ENCODE measurements at places on chromosomes 7 and 10.

- DNase-seq, result no peak
Measured at GRCh38 chr10:104707602-104708459, 66.7 kb downstream of the SORCS3 start.

- DNase-seq, result no peak
Measured at GRCh38 chr10:4285121-4285520, 500.1 kb upstream of the KLF6 start.

GRCh38 chr10:68224810-68225209, 7.1 kb downstream of the ATOH7 start:
- DNase-seq, result no peak

DNA sequence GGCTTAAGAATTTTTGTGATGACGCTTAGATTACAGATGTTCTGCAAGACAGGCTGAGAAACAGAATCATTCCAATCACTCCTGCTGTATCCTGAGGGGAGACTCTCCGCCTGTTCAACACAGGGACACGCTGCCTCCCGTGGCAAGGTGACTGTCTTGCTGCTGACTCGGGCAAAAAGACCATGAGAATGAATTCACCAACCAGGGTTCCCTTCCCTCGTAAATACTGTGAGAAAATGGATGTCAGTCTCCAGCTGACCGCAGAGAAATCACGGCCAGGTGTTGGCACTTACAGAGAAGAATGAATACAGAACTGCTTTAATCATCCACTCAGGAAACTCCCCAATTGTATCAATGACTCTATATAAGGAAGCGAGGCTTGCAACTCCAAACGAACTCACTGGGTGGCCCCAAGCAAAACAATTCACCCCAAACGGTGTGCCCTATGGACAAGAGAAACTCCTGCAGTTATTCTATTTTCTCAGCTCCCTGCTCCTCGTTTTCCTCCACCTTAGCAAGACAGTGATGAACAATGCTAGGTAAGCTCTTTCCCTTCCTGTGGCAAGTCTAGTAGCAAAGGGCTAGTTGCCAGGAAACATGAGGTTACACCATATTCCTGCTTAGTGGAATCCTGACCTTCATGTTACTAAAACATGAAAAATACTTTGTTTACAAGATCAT, 22.8 kb downstream of the GNA12 start:
- no peak for DNase-seq

- no peak for DNase-seq
Measured at GRCh38 chr10:72277996-72278667, 4.4 kb downstream of the DDIT4 start.

DNA sequence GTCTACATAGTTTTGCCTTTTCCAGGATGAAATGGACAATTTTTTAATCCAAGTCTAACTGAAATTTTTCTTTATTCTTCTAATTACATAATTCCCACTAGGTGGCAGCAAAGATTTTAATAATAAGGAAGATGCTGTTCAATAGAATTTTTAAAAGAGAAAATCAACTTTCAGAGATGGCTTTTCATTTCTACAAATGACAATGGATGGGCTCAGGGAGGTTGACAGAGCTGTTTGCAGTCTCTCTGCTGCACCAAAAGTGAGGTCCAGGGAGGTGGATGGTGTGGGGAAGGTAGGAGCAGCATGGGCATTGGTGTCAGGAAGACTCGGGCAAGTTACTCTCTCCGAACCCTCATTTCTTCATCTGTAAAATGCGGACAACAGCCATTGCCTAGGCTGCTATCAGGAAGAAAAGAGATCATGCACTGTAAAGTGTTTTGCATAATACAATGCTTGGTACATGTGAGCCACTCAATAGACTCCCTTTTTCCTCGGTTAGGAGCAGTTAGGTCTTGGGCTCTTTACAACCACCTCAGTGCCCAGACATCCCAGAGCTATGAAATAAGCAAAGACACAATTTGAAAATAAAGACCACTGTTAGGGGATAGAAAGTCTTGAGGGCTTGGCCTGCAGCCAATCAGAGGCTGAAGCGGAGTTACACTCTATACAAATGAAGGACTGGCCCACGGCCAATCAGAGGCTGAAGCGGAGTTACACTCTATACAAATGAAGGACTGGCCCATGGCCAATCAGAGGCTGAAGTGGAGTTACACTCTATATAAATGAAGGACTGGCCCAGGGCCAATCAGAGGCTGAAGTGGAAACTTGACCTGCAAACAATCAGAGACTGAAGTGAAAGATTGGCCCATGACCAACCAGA, 107.1 kb downstream of the ABLIM1 start:
- DNase-seq, result no peak

All from activated CD4-positive, CD25-positive, alpha-beta regulatory T cell treated with anti-CD3 and anti-CD28 coated beads, Interleukin-2, amount 50 U/mL, for 16 hours (primary cell).